ENCODE measurements at places on chromosomes 5 and 9. TPM values are rescaled to one million over a fixed set of nuclear protein-coding genes. Genes with fewer than 3 reads are reported as not detected.

DNA sequence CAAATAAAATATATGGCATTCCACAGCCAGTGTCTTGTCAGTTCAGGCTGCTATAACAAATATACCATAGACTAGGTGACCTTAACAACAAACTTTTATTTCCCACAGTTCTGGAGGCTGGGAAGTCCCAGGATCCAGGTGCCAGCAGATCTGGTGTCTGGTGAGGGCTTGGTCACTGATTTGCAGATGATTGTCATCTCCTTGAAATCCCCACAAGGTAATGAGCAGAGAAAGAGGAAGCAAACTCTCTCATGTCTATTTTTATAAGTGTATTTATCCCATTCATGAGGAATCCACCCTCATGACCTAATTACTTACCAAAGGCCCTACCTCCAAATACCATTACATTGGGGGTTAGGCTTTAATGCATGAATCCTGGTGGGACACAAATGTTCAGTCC, 663.2 kb downstream of the TLR4 start:
- ATAC-seq: no peak

DNA sequence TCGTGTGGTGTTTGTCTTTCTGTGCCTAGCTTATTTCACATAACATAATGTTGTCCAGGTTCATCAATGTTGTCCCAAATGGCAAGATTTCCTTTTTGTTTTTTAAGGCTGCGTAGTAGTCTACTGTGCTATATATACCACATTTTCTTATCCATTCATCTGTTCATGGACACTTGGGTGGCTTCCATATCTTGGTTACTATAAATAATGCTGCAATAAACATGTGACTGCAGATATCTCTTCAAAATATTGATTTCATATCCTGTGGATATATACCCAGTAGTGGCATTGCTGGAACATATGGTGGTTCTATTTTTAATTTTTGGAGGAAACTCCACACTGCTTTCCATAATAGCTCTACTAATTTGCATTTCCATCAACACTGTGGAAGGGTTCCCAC, 25.5 kb upstream of the CCNH start:
- no peak for ATAC-seq

GRCh38 chr5:52469420-52469819, 318.3 kb upstream of the ITGA1 start:
- ATAC-seq: no peak

ENTPD8 gene
- total RNA-seq: not detected

- no peak for ATAC-seq
Observed at GRCh38 chr5:126780165-126780827, 3.4 kb downstream of the LMNB1 start.

DNA sequence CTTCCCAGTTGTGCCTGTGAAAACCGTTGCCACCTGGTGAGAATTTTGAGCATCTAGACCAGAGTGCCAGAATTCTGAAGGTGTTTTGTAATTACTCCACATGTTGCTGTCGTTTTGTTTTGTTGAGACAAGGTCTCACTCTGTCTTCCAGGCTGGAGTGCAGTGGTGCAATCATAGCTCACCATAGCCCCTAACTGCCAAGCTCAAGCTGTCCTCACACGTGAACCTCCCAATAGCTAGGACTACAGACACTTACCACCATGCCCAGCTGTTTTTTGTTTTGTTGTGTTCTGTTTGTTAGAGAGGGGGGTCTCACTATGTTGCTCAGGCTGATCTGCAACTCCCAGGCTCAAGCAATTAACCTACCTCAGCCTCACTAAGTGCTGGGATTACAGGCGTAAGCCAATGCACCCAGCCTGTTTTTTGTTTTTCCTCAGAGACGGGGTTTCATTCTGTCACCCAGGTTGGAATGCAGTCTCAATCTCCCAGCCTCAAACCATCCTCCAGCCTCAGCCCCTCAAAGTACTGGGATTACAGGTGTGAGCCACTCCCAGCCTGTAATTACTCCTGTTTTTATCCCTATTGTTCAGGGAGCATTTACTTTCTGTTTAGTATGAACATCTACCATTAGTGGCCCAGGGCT, 121.1 kb upstream of the DMRT1 start:
- peak; percentile 29 for ATAC-seq

GRCh38 chr9:94472806-94473360, 82.0 kb upstream of the PCAT7 start:
- ATAC-seq: no peak
